Activated CD4-positive, CD25-positive, alpha-beta regulatory T cell treated with anti-CD3 and anti-CD28 coated beads, Interleukin-2, amount 50 U/mL, for 72 hours (primary cell): ENCODE measurements at places on chromosomes 2 and 18.

GRCh38 chr18:35424356-35424755, 47.2 kb upstream of the ZNF396 start:
- DNase-seq, result no peak

GRCh38 chr2:119290859-119291587, 67.4 kb downstream of the STEAP3 start:
- DNase-seq, result no peak

DNA sequence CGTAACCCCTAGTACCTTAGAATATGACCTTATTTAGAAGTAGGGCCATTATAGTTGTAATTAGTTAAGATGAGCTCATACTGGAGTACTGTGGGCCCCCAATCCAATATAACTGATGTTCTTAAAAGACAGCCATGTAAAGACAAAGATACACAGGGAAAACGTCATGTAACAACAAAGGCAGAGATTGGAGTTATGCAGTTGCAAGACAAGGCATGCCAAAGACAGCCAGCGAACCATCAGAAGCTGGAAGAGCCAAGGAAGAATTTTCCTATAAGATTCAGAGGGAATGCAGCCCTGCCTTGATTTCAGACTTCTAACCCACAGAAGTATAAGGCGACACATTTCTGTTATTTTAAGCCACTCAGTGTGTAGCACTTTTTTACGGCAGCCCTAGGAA, 55.9 kb upstream of the TLK1 start:
- DNase-seq, result no peak

DNA sequence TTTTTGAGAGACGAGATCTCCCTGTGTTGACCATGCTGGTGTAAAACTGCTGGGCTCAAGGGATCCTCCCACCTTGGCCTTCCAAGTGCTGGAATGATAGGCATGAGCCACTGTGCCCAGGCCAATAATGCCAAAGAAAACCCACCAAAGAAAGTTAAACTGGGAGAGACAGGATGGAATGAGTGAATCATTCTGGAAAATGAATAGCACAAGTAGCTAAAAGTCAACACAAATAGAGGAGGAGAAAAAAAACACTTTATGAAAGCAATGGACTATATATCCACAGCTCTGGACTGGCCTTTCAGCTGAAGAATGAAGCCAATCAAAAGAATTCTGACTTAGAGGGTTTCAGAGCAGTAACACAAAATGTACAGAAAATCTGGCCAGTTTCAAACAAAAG, 23.9 kb downstream of the IAH1 start:
- DNase-seq, result no peak

GRCh38 chr2:20346565-20347381, 3.9 kb downstream of the PUM2 start:
- no peak for DNase-seq

GRCh38 chr2:71804281-71804751, 343.3 kb downstream of the CYP26B1 start:
- DNase-seq, result no peak

GRCh38 chr2:56749152-56749752, 565.5 kb downstream of the CCDC85A start:
- DNase-seq, result no peak
